ENCODE measurements at places on chromosomes 5 and 9.

GRCh38 chr9:133044661-133045060 is 13.9 kb downstream of the GTF3C5 start:
- DNase-seq, result no peak

DNA sequence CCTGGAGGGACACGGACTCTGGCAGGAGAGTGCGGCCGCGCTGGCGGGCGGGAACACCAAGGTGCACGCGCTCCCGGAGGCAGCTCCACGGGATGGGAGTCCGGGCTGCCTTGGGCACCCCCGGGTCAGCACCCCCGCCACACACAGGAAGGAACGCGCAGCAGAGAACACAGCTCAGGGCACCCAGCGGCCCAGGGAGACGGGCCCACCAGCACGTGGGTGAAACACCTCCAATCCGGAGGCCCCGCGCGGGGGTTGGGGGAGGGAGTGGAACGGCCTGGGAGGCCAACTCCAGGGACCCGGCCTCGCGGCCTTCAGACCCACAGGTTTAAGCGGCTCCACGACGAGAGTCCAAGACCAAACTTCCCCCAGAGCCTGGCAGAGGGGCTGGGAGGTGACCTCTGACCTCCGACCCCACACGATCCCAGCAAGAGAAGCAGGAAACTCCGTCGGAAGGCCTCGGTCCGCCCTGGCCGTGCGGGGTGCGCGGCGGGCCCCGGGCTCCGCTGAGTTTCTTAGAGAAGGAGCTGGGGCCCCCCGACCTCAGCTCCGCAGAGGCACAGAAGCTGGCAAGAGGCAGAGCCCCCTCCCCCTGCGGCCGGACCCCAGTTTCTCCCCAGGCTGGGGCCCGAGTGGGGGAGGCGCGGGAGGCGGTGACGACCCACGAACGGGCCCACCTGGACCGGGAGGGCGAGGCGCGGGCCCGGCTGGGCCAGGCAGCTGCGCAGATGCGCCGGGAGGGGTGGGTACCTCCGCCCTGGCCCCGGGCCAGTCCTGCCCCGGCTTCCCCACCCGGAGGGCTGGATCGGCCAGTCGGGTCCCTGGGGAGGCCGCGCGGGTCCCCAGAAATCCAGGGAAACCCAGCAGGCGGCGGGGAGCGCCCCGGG is 851 bp downstream of the NACC2 start:
- DNase-seq, result peak; percentile 46

GRCh38 chr9:127722055-127722745 is 6.3 kb downstream of the TTC16 start:
- no peak for DNase-seq

GRCh38 chr5:169876386-169876785 is 103.9 kb downstream of the INSYN2B start:
- DNase-seq, result no peak

DNA sequence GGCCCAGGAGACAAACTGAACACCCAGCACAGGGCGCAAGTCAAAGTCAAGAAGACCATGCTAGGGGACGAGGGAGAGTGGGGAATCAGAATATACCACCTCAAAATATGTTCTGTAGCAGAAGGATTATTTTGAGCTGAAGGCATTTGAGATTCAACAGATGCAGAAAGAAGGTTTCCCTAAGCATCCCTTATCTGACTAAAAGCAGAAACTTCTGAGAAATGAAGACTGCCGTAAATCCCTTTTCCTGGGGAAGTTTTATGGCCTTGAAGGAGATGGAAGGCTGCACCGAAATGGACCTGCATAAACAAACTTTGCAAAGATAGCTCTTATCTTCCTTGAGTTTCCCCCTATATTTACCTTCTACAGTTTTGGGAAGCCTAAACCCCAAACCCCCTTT is 72.8 kb downstream of the PTTG1 start:
- peak; percentile 23 for DNase-seq

DNA sequence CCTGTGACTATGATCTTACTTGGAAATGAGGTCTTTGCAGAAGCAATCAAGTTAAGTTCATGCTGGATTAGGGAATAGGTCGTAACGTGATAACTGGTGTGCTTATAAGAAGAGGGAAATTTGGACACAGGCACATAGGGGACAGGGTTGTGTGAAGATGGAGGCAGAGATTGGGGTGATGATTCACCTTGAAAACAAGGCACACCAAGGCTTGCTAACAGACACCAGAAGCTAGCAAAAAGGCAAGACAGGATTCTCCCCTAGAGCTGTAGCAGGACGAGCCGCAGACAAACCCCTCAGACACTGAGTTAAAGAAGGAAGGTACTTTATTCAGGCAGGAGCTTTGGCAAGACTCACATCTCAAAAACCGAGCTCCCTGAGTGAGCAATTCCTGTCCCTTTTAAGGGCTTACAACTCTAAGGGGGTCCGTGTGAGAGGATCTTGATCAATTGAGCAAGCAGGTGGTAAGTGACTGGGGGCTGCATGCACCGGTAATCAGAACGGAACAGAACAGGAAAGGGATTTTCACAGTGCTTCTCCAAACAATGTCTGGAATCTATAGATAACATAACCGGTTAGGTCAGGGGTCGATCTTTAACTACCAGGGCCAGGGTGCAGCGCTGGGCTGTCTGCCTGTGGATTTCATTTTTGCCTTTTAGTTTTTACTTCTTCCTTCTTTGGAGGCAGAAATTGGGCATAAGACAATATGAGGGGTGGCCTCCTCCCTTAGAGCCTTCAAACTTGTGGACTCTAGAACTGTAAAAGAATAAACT is 57.5 kb upstream of the S1PR3 start:
- DNase-seq, result no peak

DNA sequence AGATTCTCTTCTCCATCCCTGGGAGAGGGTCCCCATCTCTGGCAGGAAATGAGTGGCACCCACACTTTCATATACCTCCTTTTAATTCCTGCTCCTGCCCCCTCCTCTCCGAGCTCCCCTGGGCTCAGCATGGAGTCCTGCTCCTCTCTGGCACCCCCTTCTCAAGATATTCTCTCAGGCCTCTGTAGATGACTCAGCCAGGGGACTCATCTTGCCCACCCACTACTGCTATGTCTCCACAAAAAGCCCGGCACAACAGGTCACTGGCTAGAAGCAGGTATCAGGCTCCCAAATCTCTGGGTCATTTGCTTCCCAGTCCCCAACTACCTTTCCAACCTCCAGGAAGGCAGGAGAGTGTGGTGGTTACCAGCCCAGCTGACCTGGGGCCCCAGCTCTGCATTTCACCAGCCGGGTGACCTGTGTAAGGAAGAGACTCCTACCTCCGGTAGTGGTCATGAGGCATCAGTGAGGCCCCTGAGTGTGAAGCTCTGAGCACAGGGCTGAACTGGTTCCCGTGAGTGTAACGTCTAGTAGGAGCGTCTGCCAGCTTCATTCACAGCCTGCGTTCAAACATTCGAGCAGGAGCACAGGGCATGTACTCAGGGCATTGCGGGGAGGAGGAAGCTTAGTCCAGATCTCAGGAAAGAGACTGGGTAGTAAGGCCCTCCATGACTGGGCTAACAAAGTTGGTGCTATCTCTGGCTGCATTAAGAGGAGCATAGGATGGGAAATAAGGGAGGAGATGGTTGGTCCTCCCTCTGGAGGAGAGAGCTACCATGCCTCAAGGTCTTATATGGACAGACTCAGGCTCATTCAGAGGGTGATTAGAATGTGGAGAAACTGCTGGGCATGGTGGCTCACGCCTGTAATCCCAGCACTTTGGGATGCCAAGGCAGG is 63.7 kb downstream of the LMX1B start:
- DNase-seq, result no peak

DNA sequence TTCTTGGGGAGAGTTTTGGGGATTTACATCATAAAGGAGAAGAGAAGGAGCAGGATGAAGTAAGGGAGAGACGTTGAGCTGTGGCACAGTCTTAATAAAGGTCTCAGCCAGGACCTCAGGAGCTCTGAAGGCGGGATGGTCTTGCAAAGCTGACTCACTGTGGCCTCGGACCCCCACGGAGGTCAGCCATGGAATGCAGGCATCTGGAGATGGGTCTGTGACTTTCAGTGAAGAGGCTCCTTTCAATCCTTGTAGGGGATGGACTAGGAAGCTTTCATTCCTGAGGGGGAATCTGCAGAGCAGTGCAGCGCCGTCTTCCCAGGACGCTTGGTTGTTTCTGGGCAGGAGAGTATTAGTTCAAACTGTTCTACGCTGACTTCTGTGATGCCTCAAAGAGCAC is 65.7 kb upstream of the BASP1 start:
- DNase-seq, result no peak

- DNase-seq, result no peak
Observed at GRCh38 chr9:124102363-124102762, 90.8 kb downstream of the LHX2 start.

GRCh38 chr9:18447541-18447940 is 26.4 kb upstream of the ADAMTSL1 start:
- DNase-seq, result no peak

GRCh38 chr5:590346-590745 is 21.8 kb upstream of the CEP72 start:
- DNase-seq, result no peak

- DNase-seq, result peak; percentile 54
Observed at GRCh38 chr5:463952-464351, 21.0 kb downstream of the EXOC3 start.

DNA sequence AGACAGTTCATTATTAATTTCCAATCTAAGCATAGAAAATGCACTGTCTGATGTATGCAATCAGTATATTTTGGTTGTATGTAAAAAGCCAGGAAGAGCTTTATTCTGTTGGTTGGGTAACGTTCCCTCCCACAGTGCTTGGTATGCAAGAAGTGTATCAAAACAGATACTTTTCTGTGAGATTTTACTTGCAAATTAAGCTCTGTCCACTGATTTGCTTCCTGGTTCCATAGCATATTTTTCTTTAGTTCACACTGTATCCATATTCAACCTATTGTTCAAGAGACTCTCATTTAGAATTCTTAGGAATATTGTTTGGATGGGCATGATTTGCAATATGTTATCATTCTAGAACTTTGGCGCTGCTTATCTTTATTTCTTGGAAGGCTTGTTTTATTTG is 47.4 kb downstream of the RNF180 start:
- DNase-seq, result no peak

- no peak for DNase-seq
Observed at GRCh38 chr5:130061746-130062145, 157.5 kb downstream of the CHSY3 start.

- DNase-seq, result no peak
Observed at GRCh38 chr9:132146039-132146438, 15.8 kb upstream of the NTNG2 start.

DNA sequence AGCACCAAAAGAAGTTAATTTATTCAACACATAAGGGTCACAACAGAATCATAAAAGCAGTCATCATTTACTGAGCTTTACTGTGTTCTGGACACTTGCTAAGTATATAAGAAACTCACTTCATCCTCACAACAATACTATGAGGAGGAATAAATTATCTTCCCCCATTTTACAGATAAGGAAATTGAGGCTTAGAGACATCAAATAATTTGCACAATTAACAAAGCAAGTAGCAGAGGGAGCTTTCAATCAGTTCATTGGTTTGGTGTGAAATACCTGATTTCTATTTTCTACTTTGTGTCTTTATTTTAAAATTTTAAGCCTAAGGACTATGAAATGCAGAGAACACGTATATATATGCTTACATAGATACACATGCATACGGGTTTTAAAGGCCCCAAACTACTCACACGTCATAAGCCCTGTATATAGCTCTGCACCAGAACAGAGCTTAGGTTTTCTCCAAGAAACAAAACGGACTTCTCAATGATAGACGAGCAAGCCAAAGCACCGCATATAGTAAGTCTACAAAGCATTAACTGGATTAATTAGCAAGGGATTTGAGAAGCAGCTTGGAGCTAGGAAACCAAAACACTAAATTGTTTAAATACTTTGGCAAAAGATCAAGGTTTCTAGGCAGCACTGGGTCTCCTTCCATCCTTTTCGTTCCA is 95.6 kb downstream of the DENND1A start:
- DNase-seq, result no peak

DNA sequence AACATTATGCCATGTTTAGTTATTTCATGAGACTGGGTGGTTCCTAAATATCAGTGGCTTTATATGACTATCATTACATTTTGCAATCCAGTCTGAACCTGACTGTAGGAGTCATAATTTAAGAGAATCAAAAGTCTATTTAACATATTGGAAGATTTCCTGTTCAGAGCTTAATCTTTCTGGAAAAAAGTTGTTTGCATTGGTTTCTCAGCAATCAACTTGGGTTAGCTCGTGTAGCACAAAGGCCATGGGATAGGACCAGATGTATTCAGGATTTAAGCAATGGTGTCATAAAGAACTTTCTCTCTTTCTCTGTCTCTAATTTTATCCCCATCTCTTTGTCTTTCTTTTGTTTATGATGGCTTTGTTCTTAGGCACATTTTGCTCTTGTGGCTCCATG is 296.0 kb upstream of the KCNN2 start:
- DNase-seq, result no peak

DNA sequence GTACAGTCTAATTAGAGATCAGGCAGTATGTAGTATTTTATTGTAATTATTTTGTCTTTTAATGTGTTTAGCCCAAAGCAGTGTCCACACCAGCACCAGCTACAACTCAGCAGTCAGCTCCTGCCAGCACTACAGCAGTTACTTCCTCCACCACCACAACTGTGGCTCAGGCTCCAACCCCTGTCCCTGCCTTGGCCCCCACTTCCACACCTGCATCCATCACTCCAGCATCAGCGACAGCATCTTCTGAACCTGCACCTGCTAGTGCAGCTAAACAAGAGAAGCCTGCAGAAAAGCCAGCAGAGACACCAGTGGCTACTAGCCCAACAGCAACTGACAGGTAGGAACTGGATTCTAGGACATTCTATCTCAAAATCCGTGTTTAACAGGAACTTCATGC is 23.2 kb downstream of the RAD23B start:
- DNase-seq, result no peak

DNA sequence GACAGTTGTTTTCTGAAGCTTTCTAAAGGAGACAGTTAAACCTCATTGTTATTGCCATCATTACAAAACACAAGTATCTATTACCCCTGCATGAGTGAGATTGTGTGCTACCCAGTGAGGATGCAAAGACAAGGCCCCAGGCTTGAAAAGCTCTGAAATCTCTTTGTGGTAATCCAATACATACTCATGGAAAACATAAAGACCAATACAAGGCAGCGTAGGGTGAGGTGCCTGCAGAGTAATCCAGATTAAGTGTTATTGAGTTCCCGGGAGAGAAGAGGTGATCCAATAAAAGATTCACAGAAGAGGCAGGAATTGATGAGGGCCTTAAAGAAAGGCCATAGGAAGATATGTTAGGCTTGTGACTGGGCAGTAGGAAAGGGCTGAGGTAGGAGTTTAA is 150.1 kb downstream of the MEF2C start:
- DNase-seq, result no peak

- peak; percentile 58 for DNase-seq
Observed at GRCh38 chr5:115180165-115180709, 10.5 kb upstream of the TRIM36 start.

DNA sequence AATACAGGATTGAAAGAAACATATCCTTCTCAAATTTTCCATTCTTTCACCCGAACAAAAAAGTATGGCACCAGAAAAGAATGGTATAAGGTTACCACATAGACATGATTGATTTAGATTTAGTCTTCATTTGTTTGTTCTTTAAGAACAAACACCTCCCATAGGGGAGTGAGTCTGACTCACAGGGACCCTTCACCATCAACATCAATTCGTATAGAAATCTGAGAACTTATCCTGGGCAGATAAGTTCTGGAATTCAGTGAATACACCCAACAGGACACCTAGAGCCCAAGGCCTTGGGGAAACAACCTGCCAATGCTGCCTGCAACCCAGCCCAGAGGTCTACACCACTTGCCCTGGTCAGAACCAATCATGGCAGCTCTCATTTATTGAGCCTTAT is 46.2 kb downstream of the LHFPL2 start:
- no peak for DNase-seq
